ENCODE measurements at places on chromosomes 7 and 10.

GRCh38 chr10:52040486-52040885 lies 273.6 kb upstream of the DKK1 start:
- no peak for DNase-seq

DNA sequence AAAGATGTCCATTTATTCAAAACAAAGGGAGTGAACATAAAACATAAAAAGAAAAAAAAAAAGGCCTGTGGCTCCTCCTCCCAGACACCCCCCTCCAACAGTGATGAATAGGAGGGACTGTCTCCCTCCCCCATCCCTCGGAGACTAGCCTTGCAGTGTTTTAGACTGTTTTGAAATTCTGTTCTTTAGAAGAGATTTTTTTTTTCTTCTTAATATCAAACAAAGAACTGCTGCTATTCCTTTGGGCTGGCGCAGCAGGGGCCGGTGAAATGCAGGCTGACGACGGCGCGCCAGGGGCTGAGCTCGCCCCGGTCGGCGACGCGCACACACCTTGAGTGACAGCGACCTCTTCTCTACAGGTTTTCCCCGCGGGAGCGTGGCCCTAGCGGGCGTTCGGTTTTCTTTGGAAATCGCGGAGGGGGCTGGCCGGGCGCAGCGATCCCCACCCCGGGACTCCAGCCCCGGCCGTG lies at the start of gene LANCL2:
Gene LANCL2 (plus strand): TSS at position 133 of the 470 bp plus-strand sequence. CDS start 689 bp downstream, outside the sequence.
- DNase-seq, result peak; percentile 42

DNA sequence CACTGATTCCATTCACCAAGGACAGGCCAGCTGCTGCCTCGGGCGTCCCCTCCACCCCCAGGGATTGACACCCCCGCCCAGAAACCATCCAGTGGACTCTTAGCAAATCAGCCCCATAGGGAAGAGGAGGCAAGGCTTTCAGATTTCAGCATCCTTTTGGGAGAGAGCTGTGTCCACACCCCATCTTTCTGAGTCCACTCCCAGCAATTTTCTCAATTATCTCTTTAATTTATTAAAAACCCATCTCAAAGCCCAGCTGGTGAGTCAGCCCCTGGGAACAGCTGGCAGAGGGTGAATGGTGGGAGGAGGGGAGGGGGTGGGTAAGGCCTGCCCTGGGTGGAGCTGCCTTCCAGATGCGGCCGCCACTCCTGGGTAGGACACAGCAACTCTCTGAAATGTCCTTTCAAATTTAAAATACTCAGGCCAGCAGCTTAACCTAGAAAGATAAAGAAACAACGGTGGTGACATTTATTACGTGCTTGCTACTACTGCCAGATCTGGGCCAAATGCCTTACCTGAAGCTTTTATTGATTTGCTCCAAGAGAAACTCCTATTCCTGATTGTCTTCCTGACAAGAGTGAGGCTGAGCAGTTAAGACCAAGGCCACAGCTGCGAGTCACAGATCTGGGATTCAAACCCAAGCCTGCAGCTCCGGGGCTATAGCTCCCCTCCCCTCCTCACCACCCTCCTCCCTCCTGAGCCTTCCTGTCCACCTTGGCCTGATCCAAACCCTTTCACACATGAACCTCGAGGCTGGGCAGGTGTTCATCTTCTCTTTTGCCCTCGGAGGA lies 120.4 kb downstream of the RGS10 start:
- no peak for DNase-seq

DNA sequence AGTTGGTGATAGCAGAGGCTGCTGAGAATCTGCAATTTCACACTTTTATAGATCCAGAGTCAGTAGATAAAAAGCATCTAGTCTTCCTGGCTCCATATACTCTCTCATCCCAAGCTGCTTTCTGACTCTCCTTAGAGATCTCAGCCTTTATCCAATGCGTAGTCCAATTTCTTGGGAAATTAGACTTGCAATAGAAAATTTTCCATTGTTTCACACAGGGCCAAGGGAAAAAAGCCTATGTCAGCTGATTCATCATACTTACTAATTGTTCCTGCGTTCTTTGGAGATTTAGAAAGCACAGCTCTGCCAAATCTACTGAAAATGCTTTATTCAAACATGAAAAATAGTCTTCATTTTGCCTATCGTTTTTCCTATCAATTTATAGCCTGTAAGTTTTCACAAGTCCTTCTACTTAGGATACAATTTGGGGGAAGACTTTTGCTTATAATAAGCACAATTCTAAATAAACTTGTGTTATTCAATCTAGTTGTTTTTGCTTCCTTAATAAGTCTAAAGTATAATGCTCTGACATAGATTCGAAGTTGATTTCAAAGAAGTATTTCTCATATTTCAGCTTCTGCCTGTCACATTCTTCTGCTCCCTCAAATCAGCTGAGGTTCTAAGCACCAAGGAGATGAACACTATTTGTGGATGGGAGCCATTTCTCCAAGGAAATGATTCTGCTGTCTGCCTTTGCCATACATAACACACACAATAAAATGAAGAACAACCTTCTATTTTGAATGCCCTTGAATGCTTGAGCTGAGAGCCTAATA lies 165.4 kb downstream of the ADAM12 start:
- no peak for DNase-seq

- DNase-seq, result no peak
Observed at GRCh38 chr10:63166742-63167258, 33.7 kb downstream of the NRBF2 start.

DNA sequence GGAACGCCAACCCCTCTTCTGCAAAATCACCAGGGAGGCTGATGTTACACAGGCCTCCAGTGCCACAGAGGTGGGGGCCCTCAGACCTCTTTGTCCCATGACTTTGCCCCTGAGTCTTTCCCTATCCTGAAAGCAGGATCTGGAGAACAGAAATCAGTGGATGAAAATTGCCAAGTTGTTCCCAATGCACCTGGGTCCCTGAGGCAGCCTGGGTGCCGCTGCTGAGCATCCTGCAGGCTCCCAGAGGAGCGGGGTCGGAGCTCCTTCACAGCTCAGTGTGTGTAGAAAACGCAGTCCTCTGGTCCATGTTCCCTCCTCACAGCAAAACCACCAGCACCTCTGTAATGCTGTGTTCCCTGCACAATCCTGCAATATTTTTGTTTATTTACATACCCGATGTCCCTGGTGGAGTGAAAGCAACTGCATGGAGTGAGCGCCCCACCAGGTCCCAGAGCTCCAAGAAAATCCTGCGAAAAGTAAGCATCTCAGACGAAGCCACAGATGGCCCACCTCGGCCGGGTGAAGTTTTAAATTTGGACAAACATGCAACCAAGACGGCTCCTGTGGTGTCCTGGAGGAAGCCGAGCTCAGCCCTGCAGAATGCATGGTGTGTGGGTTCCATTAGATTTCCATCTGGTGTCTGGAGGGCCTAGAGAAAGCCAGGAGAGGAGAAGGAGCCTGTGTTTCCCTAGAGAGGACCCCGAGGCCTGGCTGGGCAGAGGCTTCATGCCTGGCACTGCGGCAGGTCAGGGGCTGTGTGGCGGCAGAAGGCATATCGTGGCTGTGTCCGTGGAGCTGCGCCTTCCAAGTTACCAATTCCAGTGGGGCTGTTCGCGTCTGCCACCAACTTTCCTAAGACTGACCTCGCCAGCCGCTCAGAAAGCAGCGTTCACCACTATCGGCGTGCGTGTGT lies 235.2 kb downstream of the WDR37 start:
- DNase-seq, result no peak

DNA sequence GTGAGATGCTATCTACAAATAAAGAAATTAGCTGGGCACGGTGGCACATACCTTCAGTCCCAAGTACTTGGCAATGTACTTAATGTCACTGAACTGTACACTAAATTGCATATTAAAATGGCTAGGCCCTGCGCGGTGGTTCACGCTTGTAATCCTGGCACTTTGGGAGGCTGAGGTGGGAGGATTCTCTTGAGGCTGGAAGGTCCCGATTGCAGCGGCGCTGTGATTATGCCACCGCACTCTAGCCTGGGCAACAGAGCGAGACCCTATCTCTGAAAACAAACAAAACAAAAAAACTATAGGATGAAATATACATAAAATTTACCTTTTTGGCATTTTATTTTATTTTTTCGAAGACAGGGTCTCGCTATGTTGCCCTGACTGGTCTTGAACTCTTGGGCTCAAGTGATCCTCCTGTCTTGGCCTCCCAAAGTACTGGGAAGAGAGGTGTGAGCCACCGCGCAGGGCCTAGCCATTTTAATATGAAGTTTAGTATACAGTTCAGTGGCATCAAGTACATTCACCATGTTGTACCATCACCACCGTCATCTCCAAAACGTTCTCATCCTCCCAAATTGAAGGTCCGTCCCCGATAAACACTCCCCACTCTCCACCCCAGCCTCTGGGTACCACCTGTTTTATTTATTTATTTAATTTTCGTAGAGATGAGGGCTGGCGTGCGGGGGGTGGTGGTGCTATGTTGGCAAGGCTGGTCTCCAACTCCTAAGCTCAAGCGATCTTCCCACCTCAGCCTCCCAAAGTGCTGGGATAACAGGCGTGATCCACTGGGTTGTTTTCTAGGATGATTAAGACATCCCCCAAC lies 1.3 kb upstream of the EIF3B start:
- DNase-seq, result no peak

- no peak for DNase-seq
Observed at GRCh38 chr10:114188001-114188400, 8.8 kb downstream of the TDRD1 start.

GRCh38 chr10:352476-353235 lies 217.4 kb downstream of the ZMYND11 start:
- no peak for DNase-seq

GRCh38 chr7:25707768-25708620 lies 444.0 kb upstream of the NFE2L3 start:
- no peak for DNase-seq

GRCh38 chr7:45278763-45279398 lies 121.3 kb downstream of the RAMP3 start:
- no peak for DNase-seq

GRCh38 chr7:114969096-114969495 lies 47.2 kb downstream of the MDFIC start:
- DNase-seq, result no peak

Data from effector CD4-positive, alpha-beta T cell (primary cell).